ENCODE measurements at places on chromosomes 13 and 19. TPM values are rescaled to one million over a fixed set of nuclear protein-coding genes. Genes with fewer than 3 reads are reported as not detected.

The NAA16 gene
- total RNA-seq, result 15.5 TPM

The ACER1 gene
- total RNA-seq, result not detected

DNA sequence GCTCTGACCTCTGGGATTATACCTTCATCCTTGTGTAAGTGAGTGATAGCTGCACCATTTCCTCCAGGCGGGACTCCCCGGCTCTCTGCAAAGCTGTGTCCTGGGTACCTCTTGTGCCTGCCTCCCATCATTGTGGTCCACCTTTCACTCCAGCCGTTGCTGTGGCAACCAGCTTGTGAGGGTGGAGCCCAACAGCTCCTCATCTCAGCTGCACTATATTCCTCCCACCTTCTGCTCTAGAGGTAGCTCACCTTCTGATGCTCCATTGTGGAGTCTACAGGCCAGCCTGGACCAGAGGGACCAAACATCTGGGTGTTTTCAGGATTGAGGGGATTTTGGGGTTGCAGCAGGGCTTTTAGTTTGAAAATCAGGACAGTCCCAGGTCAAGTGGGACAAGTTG is 708.2 kb downstream of the UQCRFS1 start:
- ATAC-seq, result no peak

GRCh38 chr13:74530011-74530410 is 395.8 kb upstream of the KLF12 start:
- no peak for ATAC-seq

The IZUMO1 gene
- total RNA-seq, result not detected

DNA sequence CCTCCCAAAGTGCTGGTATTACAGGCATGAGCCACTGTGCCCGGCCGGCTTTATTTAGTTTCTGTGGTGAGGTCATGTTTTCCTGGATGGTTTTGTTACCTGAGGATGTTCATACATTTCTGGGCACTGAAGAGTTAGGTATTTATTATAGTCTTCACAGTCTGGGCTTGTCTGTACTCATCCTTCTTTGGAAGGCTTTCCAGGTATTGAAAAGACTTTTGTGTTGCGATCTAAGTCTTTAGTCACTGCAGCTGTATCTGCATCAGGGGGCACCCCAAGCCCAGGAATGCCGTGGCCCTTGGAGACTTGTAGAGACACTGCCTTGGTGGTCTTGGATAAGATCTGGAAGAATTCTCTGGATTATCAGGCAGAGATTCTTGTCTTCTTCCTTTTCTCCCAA is 12.8 kb downstream of the BLOC1S3 start:
- ATAC-seq, result no peak

The COL4A1 gene
- total RNA-seq, result 278 TPM

DNA sequence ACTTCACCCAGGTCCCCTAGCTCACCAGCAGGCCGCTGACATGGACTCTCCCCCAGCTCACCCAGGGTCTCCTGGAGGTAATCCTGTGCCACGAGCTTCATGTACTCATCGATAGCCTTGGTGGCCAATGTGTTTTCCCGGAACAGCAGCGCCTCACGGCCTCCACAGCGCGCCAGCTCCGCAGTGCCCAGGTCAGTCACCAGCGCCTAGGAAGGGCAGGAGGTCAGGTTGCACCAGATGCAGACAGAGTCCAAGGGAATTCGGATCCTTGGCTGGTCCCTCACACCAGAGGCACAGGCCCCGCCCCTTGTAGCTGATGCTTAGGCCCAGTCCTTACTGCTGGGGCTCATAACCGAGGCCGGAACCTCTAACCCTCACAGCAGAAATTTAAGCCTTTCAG is 6.7 kb upstream of the WIZ start:
- ATAC-seq, result no peak

- peak; percentile 40 for ATAC-seq
Measured at GRCh38 chr13:49791711-49792549, 552 bp downstream of the KPNA3 start.

The ZNF749 gene
- total RNA-seq, result 4.8 TPM

The IL17D gene
- total RNA-seq, result 3.6 TPM

The KIR2DL1 gene
- not detected for total RNA-seq

DNA sequence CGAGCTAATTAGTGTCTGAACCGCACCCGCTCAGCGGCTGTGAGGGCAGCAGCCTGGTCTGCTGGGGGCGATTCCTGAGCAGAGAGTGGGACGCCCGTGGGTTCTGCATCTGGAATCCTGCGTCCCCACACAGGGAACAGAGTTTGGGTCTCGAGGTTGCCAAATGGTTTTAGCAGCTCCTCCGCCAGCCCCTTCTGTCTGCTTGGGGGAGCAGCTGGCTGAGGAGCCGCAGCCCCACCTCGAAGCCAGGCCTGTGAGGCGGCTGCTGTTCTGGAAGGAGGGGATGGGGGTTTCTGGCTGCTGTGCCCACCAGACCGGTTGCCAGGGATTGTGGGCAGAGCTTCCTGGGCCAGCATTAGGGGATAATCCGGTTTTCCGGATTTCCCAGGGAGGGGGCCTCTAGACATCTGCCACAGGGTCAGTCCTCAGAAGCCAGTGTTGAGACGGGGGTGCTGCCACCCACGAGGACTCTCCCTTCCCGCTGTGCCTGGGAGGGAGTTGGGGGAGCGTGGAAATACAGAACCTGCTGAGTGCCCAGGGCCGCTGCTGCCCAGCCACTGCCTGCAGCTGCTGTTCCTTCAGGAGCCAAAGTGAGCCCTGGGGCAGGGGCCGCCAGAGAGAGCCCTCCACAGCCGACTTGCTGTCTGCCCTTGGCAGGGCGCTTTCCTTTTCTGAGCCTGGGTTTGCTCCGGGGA is 2.0 kb downstream of the CDC34 start:
- no peak for ATAC-seq

The LRP3 gene
- total RNA-seq, result 36.6 TPM

The KCNC3 gene
- 0.58 TPM for total RNA-seq

The SOX1 gene
- total RNA-seq, result not detected

The OVOL3 gene
- not detected for total RNA-seq

The FUT1 gene
- 3.5 TPM for total RNA-seq

DNA sequence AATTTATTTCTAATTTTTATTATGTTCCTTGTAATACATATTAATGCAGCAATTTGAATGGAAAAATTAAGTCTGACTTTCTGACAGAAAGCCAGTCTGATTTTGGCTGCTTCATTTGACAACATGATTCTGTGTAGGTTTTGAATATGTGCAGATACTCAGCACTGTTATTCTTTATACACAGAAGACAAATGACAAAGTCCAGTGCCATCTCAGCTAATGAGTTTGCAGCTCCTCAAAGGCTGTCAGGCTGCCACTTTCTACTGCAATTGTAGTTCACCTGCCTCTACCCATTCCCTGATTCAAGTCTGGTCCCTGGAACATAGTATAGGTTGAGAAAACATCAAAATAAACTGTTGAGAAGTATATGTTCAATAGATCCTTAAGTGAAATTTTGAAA is 2.9 kb upstream of the CHAMP1 start:
- no peak for ATAC-seq

- ATAC-seq, result no peak
Measured at GRCh38 chr13:113205428-113205931, 3.0 kb downstream of the PCID2 start.

DNA sequence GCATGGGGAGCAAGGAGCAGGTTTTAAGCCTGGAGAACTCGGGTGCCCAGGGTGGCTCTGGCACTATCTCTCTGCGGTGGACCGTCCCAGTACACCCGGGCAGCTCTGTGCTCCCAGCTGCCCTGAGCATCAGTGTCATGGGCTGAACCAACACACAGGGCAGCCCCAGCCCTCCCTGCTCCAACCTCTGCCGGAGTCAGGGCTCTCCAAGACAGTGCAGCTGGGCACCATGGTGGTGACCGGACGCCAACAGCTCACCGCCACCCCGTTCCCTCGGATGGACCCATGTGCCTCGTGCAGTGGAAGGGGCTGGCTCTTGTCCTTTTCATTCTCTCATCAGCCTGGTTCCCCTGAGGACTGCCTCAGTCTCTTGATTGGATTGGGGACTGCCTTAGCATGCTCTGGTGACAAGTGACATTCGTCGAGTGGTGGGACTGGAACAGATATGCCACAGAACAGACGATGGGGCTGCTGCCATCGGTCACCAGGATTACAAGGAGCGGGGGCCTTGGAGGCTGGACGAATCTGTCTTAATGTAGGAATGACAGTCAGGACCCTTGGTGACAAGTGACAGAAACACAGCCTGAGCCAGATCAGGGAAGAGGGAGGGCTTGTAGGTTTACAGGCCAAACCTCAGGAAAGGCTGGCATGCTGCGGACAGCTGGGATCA is 25.7 kb upstream of the VSTM2B start:
- ATAC-seq, result no peak

The OR7A5 gene
- total RNA-seq, result not detected

GRCh38 chr19:50820086-50820485 is 3.5 kb downstream of the KLK1 start:
- no peak for ATAC-seq

DNA sequence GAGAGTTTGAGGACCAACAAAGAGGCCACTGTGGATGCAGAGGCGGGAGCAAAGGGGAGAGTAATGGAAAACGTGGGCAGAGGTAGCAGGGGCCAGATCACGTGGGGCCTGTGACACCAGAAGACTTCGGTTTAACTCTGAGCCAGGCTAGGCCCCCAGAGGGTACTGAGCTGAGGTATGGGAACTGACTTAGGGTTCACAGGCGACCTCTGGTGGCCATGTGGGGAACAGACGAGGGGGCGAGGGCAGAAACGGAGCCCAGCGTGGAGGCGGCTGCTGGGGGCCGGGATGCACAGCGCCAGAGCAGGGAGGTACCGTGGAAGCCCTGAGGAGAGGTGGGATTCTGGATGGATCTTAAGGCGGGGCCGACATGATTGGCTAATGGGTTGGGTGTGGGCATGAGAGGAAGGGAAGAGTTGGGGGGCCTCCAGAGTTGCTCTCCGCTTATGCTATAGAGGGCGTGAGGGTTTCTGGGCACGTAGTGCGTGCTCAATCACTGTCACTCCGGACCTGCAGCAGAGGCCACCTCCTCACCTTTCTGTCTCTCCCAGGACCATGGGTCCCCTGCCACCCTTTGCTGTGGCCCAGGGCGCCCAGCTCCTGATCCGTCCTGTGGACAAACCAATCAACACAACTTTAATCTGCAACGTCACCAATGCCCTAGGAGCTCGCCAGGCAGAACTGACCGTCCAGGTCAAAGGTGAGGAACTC is 13.7 kb downstream of the PVR start:
- peak; percentile 29 for ATAC-seq

- no peak for ATAC-seq
Measured at GRCh38 chr13:32205431-32206096, 109.6 kb downstream of the ZAR1L start.

The GJB2 gene
- 9.8 TPM for total RNA-seq

The NLRP7 gene
- not detected for total RNA-seq

- no peak for ATAC-seq
Measured at GRCh38 chr19:17468302-17469091, 1.8 kb upstream of the SLC27A1 start.

DNA sequence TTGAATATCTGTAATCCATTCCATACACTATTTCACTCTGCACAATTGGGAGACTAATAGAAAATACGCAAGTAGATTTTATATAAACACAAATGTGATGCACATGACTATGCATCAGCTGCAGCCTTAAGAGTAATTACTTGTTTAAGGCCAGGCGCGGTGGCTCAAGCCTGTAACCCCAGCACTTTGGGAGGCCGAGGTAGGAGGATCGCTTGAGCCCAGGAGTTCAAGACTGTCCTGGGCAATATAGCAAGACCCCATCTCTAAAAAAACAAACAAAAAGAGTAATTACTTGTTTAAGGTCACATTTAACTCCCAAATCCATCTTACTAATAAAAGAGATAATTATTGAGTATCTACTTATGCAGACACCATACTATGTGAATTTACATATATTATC is 18.0 kb downstream of the IPO5 start:
- ATAC-seq, result no peak

- peak; percentile 40 for ATAC-seq
Measured at GRCh38 chr13:50080911-50081678, 65.9 kb downstream of the KCNRG start.

The MEF2B gene
- not detected for total RNA-seq

The C1QTNF9 gene
- total RNA-seq, result not detected

DNA sequence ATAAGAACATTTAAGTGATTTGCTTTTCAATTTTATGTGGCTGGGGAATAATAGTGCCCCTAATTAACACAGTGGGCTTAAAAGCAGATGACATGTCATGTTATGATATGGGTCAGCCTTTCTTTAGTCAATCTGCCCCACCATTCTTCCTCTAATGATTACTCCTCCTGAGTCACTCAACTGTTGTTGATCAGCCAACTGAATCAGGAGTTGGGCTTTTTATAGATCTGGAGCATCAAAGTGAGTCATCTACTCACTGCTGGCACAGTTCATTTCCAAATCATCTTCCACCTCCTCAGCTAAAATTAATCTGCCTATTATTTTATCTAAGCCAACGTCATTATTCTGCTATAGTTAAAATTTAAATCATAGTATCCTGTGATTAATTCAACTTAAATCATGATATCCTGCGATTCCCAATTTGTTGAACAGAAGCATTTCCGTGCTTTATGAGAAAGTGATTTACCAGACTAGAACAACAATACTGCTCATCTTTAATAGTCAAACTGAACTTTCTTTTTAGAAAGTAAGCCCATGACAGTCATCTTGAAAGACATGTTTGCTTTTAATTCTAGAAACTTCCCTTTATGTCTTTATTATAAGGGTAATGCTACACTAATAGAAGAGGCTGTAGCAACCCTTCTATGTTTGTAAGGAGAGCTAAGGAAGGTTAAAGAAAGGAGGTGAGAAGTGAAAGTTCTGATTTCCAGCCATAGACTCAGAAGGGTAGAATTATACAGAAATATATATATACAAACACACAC is 551.4 kb downstream of the TBC1D4 start:
- no peak for ATAC-seq

The GAS6 gene
- 256 TPM for total RNA-seq

DNA sequence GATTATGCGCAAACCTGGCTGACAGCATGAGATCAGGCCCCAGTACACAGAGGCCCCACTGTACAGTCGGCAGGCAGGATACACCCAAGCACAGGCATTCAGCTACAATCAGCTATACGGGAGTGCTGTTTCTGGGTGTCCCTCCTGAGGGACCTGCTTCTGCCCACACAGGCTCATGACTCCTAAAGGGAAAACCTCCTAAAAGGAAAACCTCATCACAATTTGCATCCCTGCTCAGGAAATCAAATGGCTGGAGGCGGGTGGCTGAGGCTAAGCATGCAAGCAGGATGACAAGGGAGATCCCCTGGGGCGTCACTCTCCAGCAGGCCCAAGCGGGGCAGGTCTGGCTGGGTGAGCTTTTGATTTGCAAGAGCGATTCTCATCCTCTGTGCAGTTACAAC is 99.8 kb downstream of the CRYL1 start:
- ATAC-seq, result no peak

The CLEC17A gene
- total RNA-seq, result not detected

The A1BG gene
- total RNA-seq, result 7.2 TPM

- ATAC-seq, result no peak
Measured at GRCh38 chr19:33388725-33389420, 15.4 kb downstream of the CEBPG start.

DNA sequence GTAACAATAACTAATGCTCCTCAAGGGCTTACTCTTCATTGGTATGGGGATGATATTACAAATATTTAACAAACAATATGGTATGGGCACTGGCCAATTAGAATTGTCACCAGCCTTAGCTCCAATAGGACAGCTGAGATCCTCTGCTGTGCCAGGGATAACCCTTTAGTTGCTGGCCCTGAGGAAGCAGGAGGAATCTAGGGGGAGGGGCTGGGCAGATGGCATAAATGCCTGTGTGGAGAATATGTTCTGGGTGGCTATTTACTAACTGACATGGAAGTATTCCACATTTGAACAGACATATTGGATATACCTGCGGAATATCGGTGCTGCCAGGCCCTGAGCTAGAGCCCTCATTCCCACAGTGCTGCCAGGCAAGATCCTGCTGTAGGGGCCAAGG is 16.6 kb upstream of the LRCH1 start:
- ATAC-seq, result no peak

GRCh38 chr13:29539856-29540255 is 55.6 kb downstream of the SLC7A1 start:
- ATAC-seq, result no peak
